ENCODE measurements at places on chromosomes 11 and 22.

DNA sequence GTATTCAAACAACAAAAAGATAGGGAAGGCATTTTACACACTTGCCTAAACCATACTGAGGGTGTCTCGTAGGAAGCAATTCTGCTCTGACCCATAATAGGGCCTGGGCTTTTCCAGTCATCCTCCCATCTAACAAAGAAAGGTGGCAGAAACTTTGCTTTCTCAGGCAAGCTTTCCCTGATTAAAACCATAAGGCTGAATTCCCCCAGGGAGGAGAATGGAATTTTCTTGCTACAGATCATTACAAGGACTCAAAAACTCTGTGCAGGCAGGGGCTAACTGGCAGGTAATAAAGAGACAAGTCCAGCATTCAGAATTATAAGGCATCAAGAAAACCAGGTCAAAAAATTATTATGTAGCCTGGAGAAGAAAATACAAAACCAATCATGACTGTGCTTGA is 90.4 kb downstream of the RBFOX2 start:
- no peak for DNase-seq

- DNase-seq = no peak
These were observed 83.0 kb downstream of the AASDHPPT start for GRCh38 chr11:106160494-106160893.

DNA sequence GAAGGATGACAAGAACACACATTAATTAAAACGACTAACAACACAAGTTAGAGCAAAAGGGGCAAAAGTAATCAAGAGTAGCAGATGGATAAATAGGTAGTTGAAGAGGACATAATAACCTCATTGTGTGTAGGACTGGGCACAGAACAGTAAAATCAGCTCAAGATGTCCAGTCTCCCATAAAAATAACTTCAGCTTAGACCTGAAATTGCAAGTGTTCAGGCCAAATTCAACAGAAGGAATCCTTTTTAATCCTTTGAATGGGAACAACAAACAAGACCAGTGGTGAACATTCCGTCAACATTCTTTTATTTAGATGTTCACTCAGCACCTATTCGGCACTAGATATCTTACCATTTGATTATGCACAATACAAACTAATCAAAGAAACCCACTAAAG is 4.4 kb downstream of the MTMR2 start:
- DNase-seq = no peak

DNA sequence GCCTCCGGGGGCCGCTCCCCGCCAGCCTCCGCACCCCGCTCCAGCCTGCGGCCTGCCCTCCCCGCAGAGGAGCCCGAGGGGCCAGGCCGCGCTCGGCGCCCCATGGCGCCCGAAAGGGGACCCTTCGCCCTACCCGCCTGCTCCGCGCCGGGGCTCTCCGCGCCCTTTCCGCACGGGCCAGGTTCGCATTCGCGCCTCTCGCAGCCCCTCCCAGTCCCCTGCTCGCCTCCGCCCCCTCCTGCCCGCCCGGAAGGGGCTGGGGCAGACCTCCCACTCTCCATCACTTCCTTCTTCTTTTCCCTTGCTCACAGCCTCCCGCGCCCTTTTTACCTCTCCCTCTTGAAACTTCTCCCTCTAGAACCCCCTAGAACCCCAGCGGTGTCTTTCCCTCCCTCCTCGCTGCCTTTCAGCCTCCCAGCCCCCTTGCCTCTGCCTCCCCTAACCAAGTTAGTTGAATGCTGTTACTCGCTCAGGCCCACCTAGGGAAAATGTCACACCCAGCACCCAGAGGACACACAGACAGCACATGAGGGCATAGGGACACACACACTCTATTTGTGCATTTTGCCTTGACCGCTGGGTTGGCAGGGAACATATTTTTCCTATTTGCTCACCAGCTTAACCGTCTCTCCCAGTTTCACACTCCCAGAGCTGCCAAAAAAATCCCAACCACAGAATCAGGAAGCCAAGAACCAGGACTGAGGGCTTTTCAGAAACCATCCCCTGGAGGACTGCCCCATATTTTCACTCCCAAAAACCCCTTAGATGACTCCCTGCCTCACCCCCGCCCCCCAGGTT is at the start of gene SLC43A3:
Gene SLC43A3, minus strand, starts transcription at position 193 of the 798 bp plus-strand sequence. CDS start 949 bp downstream, outside the sequence.
- DNase-seq = peak; percentile 49

GRCh38 chr11:25838918-25839625 is 492.9 kb upstream of the ANO3 start:
- no peak for DNase-seq

- DNase-seq = peak; percentile 31
These were observed 25.0 kb upstream of the TMPRSS5 start for GRCh38 chr11:113730887-113731726.

DNA sequence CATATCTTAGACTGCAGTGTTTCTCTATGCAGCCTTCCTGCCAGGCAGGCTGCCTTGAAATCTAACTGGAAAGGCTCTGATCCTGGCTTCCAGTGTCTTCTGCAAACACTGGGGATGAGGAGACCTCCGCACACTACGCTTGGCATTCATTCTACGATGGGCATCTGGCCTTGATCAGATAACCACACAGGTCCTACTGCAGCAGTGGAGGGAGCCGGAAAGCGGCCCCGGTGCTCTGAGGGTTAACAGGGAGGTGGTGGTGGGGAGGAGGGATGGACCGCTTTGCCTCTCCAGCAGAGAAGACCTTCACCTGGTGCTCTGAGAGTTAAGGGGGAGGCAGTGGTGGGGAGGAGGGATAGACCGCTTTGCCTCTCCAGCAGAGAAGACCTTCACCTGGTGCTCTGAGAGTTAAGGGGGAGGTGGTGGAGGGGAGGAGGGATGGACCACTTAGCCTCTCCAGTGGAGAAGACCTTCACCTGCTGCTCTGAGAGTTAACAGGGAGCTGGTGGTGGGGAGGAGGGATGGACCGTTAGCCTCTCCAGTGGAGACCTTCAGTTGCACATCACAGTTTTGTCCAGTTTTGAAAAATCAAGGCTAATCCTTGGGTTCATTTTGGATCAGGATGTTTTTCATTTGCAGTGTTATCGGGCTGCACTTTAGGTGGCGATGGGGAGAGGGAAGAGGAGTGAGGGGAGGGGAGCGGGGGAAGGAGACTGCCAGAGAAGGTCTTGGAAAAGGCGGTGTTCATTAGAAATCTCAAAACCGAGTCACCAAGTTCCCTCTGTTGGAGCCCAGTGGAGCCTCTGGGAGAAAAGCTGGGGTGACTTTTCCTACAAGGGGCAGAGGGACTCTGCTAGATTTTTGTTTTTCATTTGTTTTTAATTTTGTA is 5.6 kb downstream of the GAL start:
- no peak for DNase-seq

GRCh38 chr11:70078095-70078780 is at the start of gene ANO1:
Gene ANO1 (plus strand): TSS chr11:70078317. CDS start chr11:70078607, 290 bp downstream.
- no peak for DNase-seq

DNA sequence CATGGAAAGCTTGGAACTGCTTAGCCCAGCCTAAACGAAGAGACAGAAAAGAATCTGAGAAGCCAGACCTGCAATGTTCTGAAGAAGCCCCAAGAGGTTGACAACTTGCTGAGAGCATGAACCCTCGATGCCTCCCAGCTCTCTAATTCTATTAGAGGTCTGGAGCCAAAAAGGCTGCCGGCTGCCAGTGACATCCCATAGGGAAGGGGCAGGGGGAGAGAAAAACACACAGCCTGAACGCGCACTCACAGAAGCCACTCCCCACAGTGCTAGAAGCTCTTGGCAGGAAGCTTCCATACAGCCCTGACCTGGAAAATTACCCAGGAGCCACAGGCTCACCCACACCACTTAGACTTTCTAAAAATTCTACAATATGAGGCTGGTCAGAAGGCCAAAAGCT is 18.3 kb downstream of the POLDIP3 start:
- no peak for DNase-seq

DNA sequence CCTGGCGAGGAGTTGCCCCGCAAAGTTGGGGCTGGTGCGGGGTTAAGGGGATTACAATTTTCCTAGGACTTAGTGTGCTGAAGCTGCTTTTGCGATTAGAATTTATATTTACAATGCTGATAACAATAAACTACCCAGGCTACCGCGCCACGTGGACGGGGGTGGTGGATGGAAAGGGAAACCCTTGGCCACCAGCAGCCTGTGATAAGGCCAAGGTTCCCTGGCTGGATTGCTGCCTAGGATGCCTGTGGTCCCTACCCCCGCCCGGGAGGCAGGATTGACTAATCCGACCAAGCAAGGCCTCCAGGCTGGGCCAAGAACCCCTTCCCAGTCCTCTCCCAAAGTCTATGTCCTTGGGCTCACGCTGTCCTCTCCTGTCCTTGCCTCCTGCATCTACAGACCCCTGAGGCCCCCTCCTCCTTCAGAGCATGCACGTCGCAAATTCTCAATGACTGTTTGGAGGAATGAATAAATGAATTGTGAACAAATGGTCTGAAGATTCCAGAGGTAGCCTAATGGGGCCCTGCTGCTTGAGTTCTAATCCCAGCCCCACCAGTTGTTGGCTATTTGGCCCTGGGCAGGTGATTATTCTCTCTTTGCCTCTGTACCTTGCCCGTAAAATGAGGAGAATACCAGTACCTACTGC is 7.6 kb upstream of the CHKA start:
- peak; percentile 43 for DNase-seq

DNA sequence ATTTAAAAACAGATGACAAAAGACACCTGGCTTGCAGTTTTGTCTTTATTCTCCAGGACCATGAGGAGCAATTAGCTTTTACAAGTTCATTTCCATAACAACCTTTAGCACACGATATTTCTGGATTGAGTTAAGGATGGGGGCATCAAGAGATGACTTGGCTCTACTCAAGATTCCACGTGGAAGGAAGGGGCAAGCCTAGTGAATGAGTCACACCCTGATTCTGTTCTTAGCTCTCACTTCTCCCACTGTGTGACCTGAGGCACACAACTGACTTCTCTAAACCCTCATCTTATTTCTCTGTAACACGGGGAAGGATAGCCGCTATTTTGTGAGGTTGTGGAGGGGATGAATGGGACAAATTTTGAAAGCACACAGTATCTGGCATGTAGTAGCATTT is 185.5 kb downstream of the KIRREL3 start:
- peak; percentile 28 for DNase-seq

- no peak for DNase-seq
These were observed 18.5 kb downstream of the ENDOD1 start for GRCh38 chr11:95108159-95108611.

Data from non-pigmented ciliary epithelial cell (primary cell).